Lower lobe of right lung (tissue), 2 donors: ENCODE measurements at places on chromosomes 4 and X. TPM values are rescaled to one million over a fixed set of nuclear protein-coding genes. Genes with fewer than 3 reads are reported as not detected.
A peak's percentile ranks its signal among the peaks of the same experiment; 100 is the strongest.

The ADAMTS3 gene
- 1.1 TPM for total RNA-seq

The UGT2A1 gene
- not detected for total RNA-seq

The ARHGAP36 gene
- not detected for total RNA-seq

The CDS1 gene
- total RNA-seq, result 24.4 TPM

The CPEB2 gene
- 22.5 TPM for total RNA-seq

The TKTL2 gene
- 0.18 TPM for total RNA-seq

The GAB1 gene
- 63.3 TPM for total RNA-seq

The TAB3 gene
- total RNA-seq, result 23.3 TPM

GRCh38 chr4:83692028-83692427 is 156.1 kb downstream of the GPAT3 start:
- H3K4me3 ChIP-seq, result no peak overlapping the region
- H3K4me1 ChIP-seq, result no peaks in the 10 kb centered on the region
- no peaks in the 10 kb centered on the region for H3K27me3 ChIP-seq
- H3K36me3 ChIP-seq, result no peaks in the 10 kb centered on the region
- DNase-seq, result no peak

GRCh38 chrX:136273986-136274385 is 22.8 kb upstream of the MAP7D3 start:
- no peaks in the 10 kb centered on the region for H3K27me3 ChIP-seq
- H3K36me3 ChIP-seq, result no peaks in the 10 kb centered on the region

DNA sequence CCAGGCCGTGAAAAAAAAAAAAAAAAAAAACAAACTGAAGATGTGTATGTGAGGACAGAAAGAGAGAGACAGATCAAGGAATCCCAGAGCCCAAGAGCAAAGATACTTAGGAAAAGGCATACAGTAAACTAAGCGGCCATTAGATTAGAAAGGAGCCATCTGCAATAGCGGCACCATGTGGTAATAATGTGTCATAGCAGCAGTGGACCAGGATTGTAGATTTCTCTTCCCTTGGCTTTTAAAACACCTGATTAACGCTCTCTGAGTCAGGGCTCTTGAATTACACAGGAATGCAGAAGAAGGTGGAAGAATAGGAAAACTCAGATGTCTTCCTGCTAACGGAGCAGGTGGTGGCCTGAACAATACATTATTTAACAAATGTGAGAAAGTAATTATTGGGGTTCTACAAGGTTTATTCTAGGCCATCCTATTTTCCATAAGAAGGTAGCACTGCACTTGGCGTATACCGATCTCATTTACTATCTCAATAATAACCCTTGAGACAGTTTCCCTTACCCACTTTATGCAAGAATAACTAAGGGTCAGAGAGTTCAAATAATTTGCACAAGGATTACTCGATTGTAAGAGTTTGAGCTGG is 182.7 kb downstream of the KCNIP4 start:
- no peaks in the 10 kb centered on the region for H3K4me1 ChIP-seq
- H3K36me3 ChIP-seq, result no peaks in the 10 kb centered on the region
- no peak overlapping the region for H3K27ac ChIP-seq
- DNase-seq, result no peak
- no peaks in the 10 kb centered on the region for H3K27me3 ChIP-seq

DNA sequence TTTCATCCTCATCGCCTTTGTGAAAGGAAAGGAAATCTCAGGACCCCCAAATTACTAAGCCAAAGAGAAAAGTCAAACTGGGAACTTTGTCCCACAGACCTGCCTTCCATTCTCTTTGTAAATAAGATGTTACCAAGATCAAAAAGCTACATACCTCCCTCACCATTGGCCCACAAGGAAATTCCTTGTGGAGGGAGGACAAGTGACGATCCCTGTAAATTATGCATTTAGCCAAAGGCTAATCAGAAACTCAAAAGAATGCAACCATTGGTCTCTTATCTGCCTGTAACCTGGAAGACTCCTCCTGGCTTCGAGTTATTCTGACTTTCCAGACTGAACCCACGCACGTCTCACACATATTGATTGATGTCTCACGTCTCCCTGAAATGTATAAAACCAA is 70.3 kb downstream of the SHOX start:
- no peak overlapping the region for H3K27ac ChIP-seq
- no peak for DNase-seq
- no peaks in the 10 kb centered on the region for H3K36me3 ChIP-seq
- no peaks in the 10 kb centered on the region for H3K27me3 ChIP-seq
- no peaks in the 10 kb centered on the region for H3K4me1 ChIP-seq
- H3K4me3 ChIP-seq, result no peak overlapping the region

- H3K27ac ChIP-seq, result no peak overlapping the region
- H3K27me3 ChIP-seq, result no peaks in the 10 kb centered on the region
- no peak for DNase-seq
- H3K4me3 ChIP-seq, result no peak overlapping the region
- H3K4me1 ChIP-seq, result no peaks in the 10 kb centered on the region
Observed at GRCh38 chr4:100736641-100737451, 219.0 kb upstream of the EMCN start.

DNA sequence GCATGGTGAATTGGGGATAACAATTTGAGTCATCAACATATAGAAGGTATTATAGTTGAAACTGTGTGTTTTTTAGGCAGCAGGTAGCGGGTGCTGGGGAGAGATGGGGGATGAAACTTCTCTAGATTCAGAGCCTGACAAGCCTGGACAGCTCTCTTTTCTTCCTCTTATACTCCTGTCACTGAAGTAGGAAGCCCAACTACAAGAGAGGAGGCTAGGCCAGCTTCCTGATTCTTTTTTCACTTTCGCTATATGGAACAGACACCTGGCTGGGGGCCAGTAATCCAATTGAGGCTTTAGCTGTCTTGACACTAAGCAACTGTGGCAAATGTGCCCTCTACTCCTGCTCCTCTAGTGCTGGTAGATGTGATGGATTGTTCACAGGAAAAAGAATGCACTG is 69.2 kb downstream of the PHKA1 start:
- DNase-seq, result no peak
- H3K27ac ChIP-seq, result no peak overlapping the region
- no peaks in the 10 kb centered on the region for H3K4me1 ChIP-seq
- no peaks in the 10 kb centered on the region for H3K27me3 ChIP-seq

GRCh38 chr4:41325901-41326300 is 69.2 kb downstream of the UCHL1 start:
- H3K4me3 ChIP-seq, result no peak overlapping the region
- H3K36me3 ChIP-seq, result no peaks in the 10 kb centered on the region
- H3K27me3 ChIP-seq, result no peaks in the 10 kb centered on the region
- no peaks in the 10 kb centered on the region for H3K4me1 ChIP-seq

DNA sequence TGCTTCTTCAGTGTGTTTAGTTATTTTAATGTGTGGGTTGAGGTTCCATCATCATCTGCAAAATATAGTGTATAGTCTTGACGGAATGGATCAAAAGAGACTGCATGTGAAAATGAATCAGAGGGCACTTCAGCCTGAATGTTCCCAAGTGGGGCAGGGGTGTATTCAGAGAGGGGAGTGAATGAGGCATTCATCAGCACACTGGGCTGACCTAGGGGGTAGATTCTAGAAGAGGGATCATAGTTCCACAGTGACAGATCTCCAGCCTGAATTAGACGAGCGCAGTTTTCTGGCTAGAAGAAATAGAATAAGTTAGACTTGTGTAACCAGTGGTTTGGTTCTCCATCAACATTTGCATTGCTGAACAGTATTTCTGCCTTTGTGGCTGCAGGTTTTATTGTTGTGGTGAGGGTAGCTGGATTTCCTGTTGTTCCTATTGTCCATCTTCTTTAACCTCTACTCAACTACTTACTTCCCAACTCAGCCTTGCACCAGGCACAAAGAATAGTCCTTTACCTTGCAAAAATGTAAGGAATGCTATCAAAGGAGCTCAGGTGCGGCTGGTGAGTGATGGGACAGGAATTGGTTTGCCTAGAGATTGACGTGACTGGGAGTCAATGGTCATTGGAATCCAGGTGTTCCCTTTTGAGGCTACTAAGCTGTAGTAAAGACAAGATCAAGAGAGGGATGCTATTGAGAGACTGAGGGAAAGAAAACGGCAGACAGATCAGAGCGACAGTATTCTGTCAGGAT is 50.9 kb downstream of the NAP1L5 start:
- peaks cover 5% of the 10 kb centered on the region for H3K36me3 ChIP-seq
- H3K27ac ChIP-seq, result no peak overlapping the region
- H3K27me3 ChIP-seq, result no peaks in the 10 kb centered on the region
- no peak for DNase-seq

GRCh38 chrX:130100180-130100579 is 10.1 kb downstream of the ELF4 start:
- H3K27ac ChIP-seq, result no peak overlapping the region
- no peaks in the 10 kb centered on the region for H3K36me3 ChIP-seq
- peaks cover 32% of the 10 kb centered on the region for H3K4me1 ChIP-seq
- DNase-seq, result no peak

DNA sequence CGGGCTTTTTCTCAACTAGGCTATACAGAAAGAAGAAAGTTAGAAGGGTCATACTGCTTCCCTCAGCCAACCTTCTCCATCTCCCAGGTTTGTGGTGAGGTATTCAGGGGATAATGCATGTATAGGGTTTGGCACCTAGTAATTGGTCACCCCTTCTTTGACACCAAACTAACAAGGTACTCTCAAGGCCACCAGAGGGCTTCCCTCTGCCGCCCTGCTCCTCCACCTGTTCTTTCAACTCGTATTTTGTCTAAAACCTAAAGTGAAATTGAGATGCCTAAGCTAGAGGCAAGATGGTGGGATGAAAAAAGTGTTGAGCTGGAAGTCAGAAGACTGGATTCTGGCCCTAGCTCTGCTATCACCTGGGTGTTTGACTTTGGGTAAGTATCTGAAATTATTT is 22.0 kb downstream of the CT47C1 start:
- no peak overlapping the region for H3K27ac ChIP-seq
- no peak for DNase-seq
- no peaks in the 10 kb centered on the region for H3K4me1 ChIP-seq
- no peaks in the 10 kb centered on the region for H3K36me3 ChIP-seq
- H3K4me3 ChIP-seq, result no peak overlapping the region

GRCh38 chr4:8200302-8200975 is 1.3 kb downstream of the SH3TC1 start:
- DNase-seq, result peak; percentile 86
- no peaks in the 10 kb centered on the region for H3K27me3 ChIP-seq
- peak overlapping the region; percentile 68 for H3K4me3 ChIP-seq

DNA sequence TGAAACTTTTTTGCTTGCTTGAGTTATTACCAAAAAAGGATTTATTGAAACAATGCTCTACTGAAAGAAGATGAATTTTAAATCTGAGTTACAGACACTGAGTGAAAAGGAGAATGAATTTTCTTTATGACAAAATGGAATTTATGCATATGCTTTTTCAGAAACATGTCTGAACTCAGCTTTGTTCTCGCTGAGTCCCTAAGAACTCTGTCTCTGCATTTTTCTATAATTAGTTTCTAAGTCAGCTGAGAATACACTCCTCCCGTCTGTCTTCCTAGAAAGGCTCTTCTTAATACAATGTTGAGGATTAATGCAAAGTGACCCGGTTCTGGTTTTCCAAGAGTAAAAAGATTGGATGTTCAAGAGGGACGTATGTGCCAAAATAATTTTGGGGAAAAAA is 463.5 kb downstream of the NKX6-1 start:
- no peak overlapping the region for H3K27ac ChIP-seq
- H3K36me3 ChIP-seq, result no peaks in the 10 kb centered on the region
- no peaks in the 10 kb centered on the region for H3K27me3 ChIP-seq
- H3K4me3 ChIP-seq, result no peak overlapping the region
- no peaks in the 10 kb centered on the region for H3K4me1 ChIP-seq
- no peak for DNase-seq

GRCh38 chr4:106344647-106344970 is 24.0 kb downstream of the GIMD1 start:
- no peak overlapping the region for H3K4me3 ChIP-seq
- H3K4me1 ChIP-seq, result no peaks in the 10 kb centered on the region
- H3K27ac ChIP-seq, result no peak overlapping the region
- H3K27me3 ChIP-seq, result no peaks in the 10 kb centered on the region
- DNase-seq, result no peak

- no peaks in the 10 kb centered on the region for H3K4me1 ChIP-seq
- no peak overlapping the region for H3K4me3 ChIP-seq
- no peak for DNase-seq
- no peak overlapping the region for H3K27ac ChIP-seq
- H3K36me3 ChIP-seq, result no peaks in the 10 kb centered on the region
Observed at GRCh38 chrX:131985526-131986049, 37.5 kb upstream of the STK26 start.

- no peak overlapping the region for H3K4me3 ChIP-seq
- no peak overlapping the region for H3K27ac ChIP-seq
- H3K27me3 ChIP-seq, result no peaks in the 10 kb centered on the region
Observed at GRCh38 chr4:186132577-186133242, 28.2 kb downstream of the FAM149A start.

DNA sequence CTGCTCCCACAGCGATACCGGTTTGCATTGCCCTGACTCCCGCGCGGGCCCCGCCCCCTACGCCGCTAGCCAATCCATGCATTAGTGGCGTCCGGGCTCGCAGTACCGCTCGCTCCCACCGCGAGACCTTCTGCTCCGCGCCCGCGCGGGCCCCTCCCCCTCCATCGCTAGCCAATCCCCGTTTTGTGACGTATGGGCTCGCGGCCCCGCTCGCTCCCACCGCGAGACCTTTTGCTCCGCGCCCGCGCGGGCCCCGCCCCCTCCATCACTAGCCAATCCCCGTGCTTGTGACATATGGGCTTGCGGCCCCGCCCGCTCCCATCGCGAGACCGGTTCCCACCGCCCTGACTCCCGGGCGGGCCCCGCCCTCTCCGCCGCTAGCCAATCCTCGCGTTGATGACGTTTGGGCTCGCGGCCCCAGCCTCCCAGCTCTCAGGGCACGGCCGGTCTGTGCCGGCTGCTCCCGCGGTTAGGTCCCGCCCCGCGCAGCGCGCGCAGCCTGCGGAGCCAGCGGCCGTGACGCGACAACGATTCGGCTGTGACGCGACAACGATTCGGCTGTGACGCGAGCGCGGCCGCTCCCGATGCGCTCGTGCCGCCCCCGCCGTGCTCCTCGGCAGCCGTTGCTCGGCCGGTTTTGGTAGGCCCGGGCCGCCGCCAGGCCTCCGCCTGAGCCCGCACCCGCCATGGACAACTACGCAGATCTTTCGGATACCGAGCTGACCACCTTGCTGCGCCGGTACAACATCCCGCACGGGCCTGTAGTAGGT is at the start of gene EMD:
Gene EMD, plus strand, starts transcription at position 497 of the 770 bp plus-strand sequence. Its CDS starts 190 bp downstream, at position 687.
- H3K4me3 ChIP-seq, result peak within 1 kb of the TSS; percentile 69
- peaks cover 5% of the 10 kb centered on the region for H3K36me3 ChIP-seq
- H3K4me1 ChIP-seq, result peaks cover 23% of the 10 kb centered on the region
- peak; percentile 99 for DNase-seq
- H3K27ac ChIP-seq, result peak within 1 kb of the TSS; percentile 98
- H3K27me3 ChIP-seq, result no peaks in the 10 kb centered on the region

DNA sequence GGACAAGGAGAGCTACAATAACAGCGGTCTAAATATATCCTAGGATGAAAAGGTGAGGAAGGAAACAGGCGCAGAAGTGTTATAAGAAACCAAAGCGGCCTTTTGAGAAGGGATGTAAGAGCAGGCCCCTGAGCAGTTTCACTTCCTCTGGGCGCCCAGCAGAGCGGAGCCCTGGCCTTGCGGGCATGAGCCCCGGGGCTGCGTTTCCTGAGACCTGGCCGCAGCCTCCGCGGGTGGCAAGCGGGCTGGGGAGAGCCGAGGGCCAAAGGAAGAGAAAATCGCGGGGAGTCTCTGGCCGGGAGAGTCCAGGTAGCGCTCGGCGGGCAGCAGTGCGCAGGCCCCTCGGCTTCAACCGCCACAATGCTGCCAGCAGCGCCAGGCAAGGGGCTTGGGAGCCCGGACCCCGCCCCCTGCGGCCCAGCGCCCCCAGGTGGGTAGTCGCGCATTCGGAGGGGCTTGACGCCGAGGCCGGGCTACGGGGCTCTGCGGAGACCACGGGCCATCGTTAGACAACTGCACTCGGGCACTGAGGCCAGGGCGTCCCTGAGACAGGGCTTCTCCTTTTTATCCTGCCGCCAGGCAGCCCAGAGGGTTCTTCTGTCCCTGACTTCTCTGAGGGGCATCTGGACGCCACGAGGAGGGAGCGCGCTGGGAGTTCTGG is at the start of gene BANK1:
Gene BANK1, plus strand, starts transcription at position 210 of the 661 bp plus-strand sequence. Its CDS starts 151 bp downstream, at position 361.
- DNase-seq, result peak; percentile 71
- H3K36me3 ChIP-seq, result no peaks in the 10 kb centered on the region
- peaks cover 6% of the 10 kb centered on the region for H3K4me1 ChIP-seq
